ENCODE measurements at places on chromosomes 2 and 18.

GRCh38 chr2:98160554-98160953 lies 73.6 kb downstream of the VWA3B start:
- no peak for DNase-seq

- no peak for DNase-seq
These were observed 28.7 kb upstream of the RAB1A start for GRCh38 chr2:65158557-65158956.

DNA sequence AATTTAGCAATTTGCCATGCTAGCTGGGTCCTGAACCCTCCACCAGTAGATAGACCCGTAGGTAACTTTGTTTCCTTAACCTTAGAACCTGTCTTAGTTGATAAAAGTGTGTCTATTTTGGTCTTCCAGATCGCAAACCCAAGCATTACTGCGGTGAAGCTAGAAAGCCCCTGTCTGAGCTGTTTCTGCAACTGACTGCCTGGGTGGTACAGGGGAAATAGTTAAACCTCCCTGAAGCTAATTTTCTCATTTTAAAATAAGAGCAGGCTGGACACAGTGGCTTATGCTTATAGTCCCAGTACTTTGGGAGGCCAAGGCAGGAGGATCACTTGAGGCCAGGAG lies 101.7 kb upstream of the MSH2 start:
- no peak for DNase-seq

DNA sequence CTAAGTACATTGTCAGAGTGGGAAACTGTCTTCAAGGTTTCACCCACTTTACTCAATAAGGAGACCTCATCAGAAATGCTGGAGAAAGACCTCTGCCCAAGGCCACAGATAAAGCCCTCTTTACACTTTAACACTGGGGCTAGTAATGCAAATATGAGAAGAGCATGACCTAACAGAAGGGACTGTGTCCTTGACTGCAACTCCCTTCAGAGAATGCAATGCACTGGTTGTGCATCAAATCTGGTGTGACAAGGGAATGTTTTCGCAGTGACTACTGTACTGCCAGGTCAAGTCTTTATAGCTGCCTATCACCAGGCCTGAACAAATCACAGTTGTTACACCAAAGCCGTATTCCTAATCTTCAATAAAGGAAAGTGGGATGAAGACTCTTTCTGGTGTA lies 28.6 kb downstream of the CDH19 start:
- no peak for DNase-seq

DNA sequence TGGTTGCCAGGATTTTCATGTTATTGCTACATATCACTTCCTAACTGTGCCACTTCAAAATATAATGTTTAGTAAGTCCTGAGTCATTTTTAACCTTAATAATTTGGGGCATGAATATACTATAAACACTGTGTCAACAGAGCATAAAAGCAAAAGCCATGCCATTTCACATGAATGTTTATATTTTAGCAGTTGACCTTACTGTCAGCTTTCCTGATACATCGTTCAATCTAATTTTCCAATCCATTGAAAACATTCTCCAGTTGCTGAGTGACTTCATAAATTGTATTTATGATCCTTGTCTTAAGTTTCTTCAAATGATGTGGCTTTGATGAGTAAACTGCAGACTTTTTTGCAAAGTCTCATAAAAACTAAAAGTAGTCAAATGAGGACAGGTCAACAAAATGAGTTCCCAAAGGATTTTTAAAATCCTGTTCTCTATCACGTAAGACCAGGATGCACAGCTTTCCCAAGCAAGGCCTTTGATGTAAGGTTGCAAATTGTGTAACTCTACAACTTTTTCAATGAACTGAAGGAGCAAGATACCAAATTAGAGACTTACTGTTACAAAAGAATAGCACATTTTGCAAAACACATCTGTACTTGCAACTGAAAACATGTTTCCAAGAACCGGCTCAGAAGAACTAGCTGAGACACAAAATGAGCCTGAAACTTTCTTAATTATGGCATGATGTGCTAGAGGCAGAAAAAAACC lies 117.7 kb downstream of the SATB2 start:
- DNase-seq: no peak

- DNase-seq: no peak
These were observed 19.7 kb downstream of the USP34 start for GRCh38 chr2:61451178-61451577.

DNA sequence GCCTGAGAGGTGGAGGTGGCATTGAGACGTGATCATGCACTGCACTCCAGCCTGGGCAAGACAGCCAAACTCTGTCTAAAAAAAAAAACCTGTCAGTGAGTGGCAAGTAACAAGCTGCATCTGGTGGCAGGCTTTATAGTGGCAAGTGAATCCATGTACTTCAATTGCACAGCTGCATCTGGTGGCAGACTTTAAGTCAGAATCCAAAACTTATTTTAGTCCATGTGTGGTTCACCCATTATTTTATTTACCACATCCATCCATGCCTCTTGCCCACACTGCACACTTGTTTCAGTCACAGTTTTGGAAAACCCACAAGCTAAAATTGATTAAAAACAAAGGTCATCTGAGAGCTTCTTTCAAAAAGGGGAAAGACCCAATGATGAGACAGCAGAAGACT lies 1636.4 kb upstream of the NXPH2 start:
- no peak for DNase-seq

- no peak for DNase-seq
These were observed 44.6 kb downstream of the THUMPD2 start for GRCh38 chr2:39734445-39734844.

DNA sequence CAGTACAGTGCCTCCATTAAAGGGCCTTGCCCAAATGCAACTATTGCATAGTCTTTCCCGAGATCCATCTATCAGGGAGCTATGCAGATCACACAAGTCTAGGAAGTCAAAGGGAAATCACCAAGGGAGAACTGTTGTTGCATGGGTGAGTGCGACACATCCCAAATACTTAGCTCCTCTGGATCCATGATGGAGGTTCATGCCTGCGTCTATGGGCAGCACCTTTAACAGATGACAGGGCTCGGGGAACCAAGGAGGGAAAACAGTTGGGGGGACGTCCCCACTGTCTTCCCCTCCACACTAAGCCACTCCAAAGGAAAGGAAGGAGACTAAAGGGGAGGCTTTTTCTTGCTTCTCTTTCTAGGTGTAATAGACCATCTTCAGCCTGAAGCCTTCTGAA lies 552.8 kb upstream of the PKDCC start:
- no peak for DNase-seq

DNA sequence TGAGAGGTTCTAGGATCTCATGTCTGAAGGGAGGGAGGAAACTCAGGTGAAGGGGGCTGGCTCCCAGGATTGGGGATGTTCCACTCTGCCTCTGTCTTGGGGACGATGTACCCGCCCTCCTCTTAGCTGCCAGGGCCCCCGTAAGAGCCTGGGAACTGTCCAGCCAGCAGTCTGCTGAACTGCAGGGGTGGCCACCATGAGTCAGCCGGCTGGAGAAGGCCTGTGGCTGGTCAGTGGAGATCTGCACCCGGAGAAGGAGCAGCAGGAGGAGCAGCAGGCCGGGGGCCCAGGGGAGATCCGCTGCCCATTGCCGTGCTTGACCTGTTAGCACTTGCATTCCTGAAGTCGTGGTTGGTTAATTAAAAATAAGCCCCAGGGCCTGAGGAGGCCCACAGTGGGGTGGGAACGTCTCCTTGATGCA lies 180.3 kb downstream of the TFCP2L1 start:
- no peak for DNase-seq

GRCh38 chr2:30492619-30493018 lies 45.6 kb downstream of the LCLAT1 start:
- DNase-seq: no peak

- no peak for DNase-seq
These were observed 28.4 kb downstream of the IMPA2 start for GRCh38 chr18:12009581-12010140.

DNA sequence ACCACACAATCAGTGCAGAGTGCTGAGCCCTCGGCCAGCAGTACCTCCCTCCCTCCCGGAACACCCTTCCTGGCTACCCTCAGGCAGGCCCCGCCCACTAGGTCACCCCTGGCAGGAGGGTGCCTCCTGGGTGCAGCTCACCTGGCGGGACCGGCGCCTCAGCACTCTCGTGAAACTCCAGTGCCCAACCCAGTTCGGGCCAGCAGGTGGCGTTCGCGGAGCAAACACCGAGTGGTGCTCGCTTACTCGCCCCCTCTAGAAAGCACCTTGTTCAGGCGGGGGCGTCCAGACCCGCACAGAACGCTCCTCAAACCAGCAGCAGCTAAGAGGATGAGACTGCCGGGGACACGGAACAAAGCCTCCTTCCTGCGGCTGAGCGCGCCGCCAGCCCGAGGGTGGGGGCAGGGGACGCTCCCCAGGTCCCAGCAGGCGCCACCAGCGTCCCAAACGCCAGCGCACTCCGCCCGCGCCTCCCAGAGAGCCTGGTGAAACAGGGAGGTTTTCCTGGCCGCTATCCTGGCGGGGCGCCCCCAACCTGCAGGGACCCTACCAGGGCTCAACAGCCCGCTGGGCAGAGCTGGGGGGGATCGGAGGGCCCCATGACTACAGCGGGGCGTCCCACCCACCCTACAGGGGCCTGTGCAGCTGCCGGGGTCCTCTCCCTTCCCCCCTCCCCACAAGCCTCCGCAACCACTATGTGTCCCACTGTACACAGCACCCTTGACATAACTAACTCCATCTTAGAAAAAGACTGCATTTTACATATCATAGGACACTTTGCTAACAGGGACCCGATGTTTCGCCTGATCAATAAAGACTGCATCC lies 44.7 kb downstream of the MRPS5 start:
- DNase-seq: peak; percentile 14

DNA sequence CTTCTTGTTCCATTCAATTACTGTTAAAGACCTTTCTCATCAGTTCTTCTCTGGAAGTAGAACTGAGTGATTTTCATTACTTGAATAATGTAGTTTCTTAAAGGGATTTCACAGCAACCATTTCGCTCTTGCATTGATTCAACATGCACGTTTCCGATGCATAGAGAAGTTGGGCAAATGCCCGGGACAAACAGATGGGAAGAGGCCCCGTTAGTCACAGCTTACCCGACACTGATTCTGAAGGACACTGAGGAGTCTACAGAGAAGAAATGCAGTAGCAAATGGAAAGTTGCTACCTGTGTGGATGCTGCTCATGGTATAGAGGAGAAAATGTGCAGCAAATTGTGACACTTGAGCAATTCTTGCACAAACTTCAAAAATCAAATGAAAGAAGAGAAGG lies 32.3 kb upstream of the GCG start:
- DNase-seq: no peak

DNA sequence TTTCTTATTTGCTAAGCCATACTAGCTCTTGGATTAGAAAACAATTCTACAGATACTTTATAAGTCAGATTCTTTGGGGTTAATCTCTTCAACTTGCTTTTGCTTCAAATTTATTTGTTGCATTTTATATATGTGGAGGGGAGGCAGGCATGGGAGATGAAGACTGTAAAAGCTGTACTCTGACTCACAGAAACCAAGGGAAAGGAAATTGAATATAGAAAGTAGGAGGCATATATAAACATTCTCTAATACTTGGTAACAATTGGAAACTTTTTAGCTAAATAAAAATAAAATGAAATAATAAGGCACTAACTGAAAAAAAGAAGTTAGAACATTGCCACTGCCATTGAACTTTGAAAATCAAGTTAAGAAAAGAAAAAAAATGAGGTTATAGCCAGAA lies 21.3 kb downstream of the PLA2R1 start:
- no peak for DNase-seq

GRCh38 chr2:109400102-109400501 lies 213.7 kb downstream of the SEPTIN10 start:
- no peak for DNase-seq

DNA sequence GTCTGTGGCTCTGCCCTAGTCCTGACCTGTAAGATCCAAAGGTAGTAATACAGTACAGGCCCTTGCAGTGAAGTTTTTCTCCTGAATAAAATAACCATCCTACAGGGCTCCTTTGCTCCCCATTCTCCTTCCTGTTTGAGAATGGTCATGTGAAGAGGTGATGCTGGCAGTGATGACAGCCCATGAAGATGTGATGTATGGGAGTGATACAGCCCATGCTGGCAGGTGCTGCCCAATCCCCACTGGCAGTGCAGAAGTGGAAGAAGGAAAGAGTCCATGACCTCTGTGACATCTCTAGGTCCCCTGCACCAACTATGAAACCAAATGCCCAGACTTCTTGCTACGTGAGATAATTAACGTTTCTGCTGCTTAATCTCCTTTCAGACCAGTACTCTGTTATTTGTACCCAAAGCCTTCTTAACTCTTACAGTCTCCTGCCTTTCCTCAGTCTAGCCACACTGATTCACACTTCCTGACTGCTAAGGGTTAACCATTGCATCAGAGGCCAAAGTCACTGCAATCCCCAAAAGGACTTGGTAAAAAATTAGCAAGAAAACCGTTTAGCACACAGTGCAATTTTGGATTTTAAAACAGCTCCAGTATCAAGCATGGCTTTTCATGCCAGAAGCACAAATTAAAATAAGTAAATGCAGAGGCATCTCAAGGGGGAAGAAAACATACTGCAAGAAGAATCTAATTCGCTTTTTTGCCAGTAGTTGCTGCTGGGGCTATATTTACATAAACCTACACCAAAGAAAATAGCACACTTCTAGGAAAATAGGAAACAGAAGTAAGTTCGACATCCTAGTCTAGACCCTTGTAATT lies 98.0 kb downstream of the STK39 start:
- no peak for DNase-seq

DNA sequence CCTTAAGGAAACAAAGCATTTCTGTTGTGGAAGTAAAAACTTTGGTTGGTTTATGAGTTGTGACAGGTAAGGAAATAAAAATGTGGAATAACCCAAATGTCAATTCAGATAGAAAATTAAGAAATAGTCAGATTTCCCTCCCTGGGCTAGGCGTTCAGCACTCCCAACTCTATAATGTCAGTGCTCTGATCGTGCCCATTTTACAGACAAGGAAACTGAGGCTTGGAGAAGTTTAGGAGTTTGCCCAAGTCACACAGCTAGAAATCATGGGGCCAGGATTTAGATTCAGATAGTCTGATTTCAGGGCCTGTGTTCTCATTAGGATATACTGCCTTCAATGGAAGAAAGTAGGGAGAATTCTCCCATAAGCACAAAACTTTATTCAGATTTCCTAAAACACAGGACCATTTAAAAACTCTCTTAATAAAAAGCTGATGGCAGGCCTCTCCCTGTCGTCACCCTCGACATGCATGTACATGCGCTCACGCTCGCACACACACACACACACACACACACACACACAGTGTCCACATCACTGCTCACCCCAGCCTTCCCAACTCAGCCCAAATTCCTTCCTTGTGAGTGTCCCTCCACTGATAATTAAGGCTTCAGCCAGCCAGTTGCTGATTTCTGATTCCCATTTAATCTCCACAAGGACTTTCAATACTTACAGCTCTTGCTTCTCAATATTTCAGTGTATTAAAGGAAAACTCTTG lies 49.1 kb upstream of the SLC14A2 start:
- DNase-seq: no peak

GRCh38 chr2:203636588-203637470 lies 69.6 kb upstream of the CD28 start:
- DNase-seq: peak; percentile 19

DNA sequence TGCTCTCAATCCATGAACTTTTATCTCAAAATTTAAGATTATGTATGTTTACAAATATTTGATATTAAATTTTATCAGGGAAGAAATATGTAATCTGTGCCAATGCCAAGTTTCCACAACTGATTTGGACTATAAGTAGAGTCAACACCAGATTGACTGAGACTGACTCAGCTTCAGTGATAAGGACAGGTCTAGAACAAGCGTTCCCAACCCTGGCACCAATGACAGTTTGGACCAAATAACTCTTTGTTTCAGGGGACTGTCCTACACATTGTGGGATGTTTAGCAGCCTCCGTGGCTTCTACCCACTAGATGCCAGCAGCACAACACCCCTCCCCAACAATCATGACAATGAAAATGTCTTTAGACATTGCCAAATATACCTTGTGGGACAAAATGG lies 165.3 kb downstream of the THADA start:
- no peak for DNase-seq

GRCh38 chr2:49111456-49111855 lies 42.9 kb downstream of the FSHR start:
- no peak for DNase-seq

Measured in AML-193 (cell line).